ENCODE measurements at places on chromosomes 5 and 9. TPM values are rescaled to one million over a fixed set of nuclear protein-coding genes. Genes with fewer than 3 reads are reported as not detected.

GRCh38 chr5:67248703-67249589 lies 52.3 kb upstream of the CD180 start:
- peak overlapping the region; percentile 5 for H3K27ac ChIP-seq
- no peak for DNase-seq
- peaks cover 54% of the 10 kb centered on the region for H3K4me1 ChIP-seq
- no peak overlapping the region for H3K4me3 ChIP-seq

GRCh38 chr5:178476531-178476930 lies 113.7 kb downstream of the COL23A1 start:
- H3K4me3 ChIP-seq: no peak overlapping the region
- no peaks in the 10 kb centered on the region for H3K4me1 ChIP-seq
- no peaks in the 10 kb centered on the region for H3K36me3 ChIP-seq
- no peak for DNase-seq

- no peak overlapping the region for H3K4me3 ChIP-seq
- H3K27me3 ChIP-seq: no peaks in the 10 kb centered on the region
- no peak for DNase-seq
- no peaks in the 10 kb centered on the region for H3K36me3 ChIP-seq
Observed at GRCh38 chr5:56402266-56403220, 169.4 kb upstream of the ANKRD55 start.

DNA sequence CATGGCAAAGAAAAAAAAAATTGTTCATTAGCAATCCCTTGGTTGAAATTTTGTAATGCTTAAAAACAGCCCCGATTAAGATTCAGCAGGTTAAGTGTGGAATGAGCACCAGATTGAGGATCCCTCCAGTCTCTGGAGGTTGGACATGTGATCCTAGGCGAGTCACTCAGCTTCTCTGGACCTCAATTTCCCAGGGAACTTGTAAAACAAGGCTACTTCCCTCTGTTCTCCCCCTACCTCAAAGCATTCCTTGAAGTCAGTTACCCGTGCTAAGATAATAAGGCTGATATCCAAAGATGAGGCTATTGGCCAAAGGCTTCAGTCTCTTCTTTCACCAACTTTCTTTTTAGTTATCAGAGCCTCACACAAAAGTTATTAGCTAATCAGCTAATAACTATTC lies 2.9 kb downstream of the KLHL3 start:
- H3K4me3 ChIP-seq: no peak overlapping the region
- H3K27ac ChIP-seq: no peak overlapping the region
- no peaks in the 10 kb centered on the region for H3K27me3 ChIP-seq

- no peaks in the 10 kb centered on the region for H3K4me1 ChIP-seq
- no peak for DNase-seq
- no peaks in the 10 kb centered on the region for H3K27me3 ChIP-seq
- no peak overlapping the region for H3K4me3 ChIP-seq
- no peaks in the 10 kb centered on the region for H3K36me3 ChIP-seq
Observed at GRCh38 chr5:3698412-3698811, 102.8 kb downstream of the IRX1 start.

DNA sequence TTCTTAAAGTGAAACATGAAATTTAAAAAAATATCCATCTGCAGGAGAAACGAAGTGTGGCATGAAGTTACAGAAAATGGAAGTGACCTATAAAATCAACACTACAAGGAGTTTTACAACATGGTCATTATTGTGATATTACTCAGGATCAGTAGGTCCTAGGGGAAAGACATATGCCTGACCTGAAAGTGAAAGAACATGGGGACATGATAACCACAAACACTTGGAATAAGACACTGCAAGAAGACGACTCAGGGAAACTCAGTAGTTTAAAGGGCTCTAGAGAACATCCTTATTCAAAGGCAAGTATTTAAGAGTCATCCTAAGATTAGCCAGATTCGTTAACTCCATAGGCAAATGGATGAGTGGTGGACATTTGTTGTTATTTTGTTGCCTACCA lies 19.9 kb upstream of the LPAR1 start:
- no peak overlapping the region for H3K27ac ChIP-seq
- DNase-seq: no peak
- H3K27me3 ChIP-seq: no peaks in the 10 kb centered on the region
- H3K4me3 ChIP-seq: no peak overlapping the region

- H3K27me3 ChIP-seq: no peaks in the 10 kb centered on the region
- H3K36me3 ChIP-seq: no peaks in the 10 kb centered on the region
- peaks cover 10% of the 10 kb centered on the region for H3K4me1 ChIP-seq
- H3K4me3 ChIP-seq: peak overlapping the region; percentile 34
- peak overlapping the region; percentile 36 for H3K27ac ChIP-seq
- DNase-seq: peak; percentile 79
Observed at GRCh38 chr5:157651623-157652376, 438 bp downstream of the SOX30 start.

- H3K4me3 ChIP-seq: no peak overlapping the region
- DNase-seq: no peak
- H3K27me3 ChIP-seq: peaks cover 22% of the 10 kb centered on the region
- H3K36me3 ChIP-seq: no peaks in the 10 kb centered on the region
- H3K4me1 ChIP-seq: peaks cover 22% of the 10 kb centered on the region
Observed at GRCh38 chr9:136599811-136600660, 54.2 kb upstream of the NOTCH1 start.

DNA sequence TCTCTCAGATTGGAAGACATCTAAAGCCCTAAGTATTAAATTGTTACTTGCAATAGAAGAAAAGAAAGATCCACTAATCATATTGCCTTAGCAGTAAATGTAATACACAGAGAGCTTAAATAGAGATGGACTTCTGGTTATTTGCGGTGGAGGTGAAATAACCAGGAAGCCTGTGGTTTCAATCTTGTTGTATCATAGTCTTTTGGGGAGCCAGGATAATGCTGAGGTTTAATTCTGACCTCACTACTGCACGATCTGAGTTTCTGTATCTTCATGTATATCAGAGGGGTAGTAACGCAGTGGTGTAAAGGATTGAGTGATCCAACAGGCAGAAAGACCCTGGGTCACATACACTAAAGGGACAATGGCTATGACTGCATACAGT lies 71.7 kb downstream of the ANKRD55 start:
- H3K36me3 ChIP-seq: no peaks in the 10 kb centered on the region
- H3K27me3 ChIP-seq: no peaks in the 10 kb centered on the region
- no peaks in the 10 kb centered on the region for H3K4me1 ChIP-seq
- no peak overlapping the region for H3K4me3 ChIP-seq
- DNase-seq: no peak

- H3K4me3 ChIP-seq: no peak overlapping the region
- no peaks in the 10 kb centered on the region for H3K4me1 ChIP-seq
- H3K27me3 ChIP-seq: no peaks in the 10 kb centered on the region
- no peak overlapping the region for H3K27ac ChIP-seq
- H3K36me3 ChIP-seq: no peaks in the 10 kb centered on the region
- no peak for DNase-seq
Observed at GRCh38 chr9:16133556-16134227, 580.8 kb downstream of the CCDC171 start.

Gene CORO2A
- polyA plus RNA-seq: 33.3 TPM

Gene CCNI2
- polyA plus RNA-seq: 2.3 TPM

Gene FOXD1
- not detected for polyA plus RNA-seq

Gene ROR2
- polyA plus RNA-seq: 1.2 TPM

Gene NR5A1
- not detected for polyA plus RNA-seq

Gene BARHL1
- polyA plus RNA-seq: not detected

Data from sigmoid colon (tissue), 7 donors.